Muscle of arm (tissue), 14 donors: ENCODE measurements at places on chromosomes 2 and 18. TPM values are rescaled to one million over a fixed set of nuclear protein-coding genes. Genes with fewer than 3 reads are reported as not detected.
A peak's percentile ranks its signal among the peaks of the same experiment; 100 is the strongest.

The CXCR4 gene
- 31.5 TPM for polyA plus RNA-seq

The GAREM2 gene
- 3.7 TPM for polyA plus RNA-seq

- peak; percentile 86 for DNase-seq
These were observed 102.5 kb downstream of the SP3 start for GRCh38 chr2:173862612-173863217.

GRCh38 chr2:20145497-20146193 is 79.3 kb downstream of the SDC1 start:
- DNase-seq, result no peak

- no peak for DNase-seq
These were observed 345.5 kb downstream of the ERBB4 start for GRCh38 chr2:212193056-212193455.

DNA sequence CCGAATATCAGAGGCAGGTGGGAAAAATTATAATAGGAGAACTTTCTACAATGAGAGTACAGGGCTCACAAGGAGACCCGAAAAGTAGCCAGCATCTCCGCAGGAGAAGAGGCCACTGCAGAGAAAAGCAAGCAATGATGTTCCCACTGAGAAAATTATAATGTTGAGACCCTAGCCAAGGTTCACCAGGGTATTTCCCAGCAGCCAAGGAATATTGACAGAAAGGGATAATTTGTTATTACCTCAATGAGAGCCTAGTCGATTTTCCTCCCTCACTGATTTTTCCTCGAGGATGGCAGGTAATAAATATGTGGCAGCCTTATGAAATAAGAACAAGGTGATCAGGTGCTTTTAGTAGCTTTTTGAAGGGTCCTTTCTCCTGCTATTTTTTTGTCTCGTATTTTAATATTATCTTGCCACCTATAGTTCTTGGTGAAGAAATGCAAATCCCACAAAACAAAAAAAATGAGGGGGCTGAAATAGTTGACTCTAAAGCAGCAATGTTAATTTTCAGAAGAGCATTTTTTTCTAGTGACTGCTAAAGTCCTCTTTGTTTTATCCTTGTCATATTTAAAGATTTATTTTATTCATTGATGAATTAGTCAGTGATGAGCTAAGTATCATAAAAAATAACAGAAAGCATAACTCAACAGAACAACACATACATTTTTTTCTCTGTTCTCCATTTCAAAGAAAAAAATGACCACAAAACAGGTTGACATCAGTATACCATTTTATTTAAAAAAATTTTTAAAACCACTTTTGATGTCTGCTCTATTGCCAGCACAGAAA is 215.4 kb downstream of the KCNE4 start:
- DNase-seq, result no peak

DNA sequence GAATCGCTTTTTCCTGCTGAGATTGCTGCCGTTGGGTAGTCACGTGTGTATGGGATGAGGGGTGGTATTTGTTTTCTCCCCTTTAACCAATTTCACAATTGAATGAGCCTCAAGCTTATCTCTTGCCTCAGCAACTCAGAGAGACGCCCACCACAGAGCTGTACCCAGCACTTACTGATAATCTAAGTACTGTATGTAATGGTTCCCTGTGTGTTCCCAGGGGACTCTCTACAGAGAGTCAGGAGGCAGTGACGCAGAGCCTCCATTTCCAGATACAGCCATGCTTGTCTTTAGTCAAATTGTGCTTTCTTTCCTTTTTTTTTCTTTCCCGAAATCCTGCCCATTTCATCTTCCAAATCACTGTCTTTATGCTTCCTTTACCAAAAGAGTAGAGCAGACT is 1102.1 kb upstream of the KLHL29 start:
- DNase-seq, result no peak

DNA sequence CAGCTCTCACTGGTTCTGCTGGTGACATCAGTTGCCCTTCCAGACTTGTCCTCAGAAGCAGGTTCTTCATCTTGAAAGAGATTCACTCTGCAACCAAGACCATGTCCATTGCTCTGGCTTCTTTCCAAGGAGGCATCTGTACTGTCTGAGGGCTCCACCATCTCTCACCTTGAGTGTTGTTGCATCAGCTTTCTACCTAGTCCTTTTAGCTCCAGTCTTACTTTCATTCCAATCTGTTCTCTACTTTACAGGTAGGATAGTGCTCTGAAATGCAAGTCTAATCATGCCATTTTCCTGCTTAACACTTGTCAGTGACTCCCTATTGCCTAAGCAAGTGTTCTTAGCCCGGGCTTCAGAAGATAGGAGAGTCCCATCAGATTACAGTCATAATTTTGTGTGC is 117.7 kb downstream of the EN1 start:
- no peak for DNase-seq

DNA sequence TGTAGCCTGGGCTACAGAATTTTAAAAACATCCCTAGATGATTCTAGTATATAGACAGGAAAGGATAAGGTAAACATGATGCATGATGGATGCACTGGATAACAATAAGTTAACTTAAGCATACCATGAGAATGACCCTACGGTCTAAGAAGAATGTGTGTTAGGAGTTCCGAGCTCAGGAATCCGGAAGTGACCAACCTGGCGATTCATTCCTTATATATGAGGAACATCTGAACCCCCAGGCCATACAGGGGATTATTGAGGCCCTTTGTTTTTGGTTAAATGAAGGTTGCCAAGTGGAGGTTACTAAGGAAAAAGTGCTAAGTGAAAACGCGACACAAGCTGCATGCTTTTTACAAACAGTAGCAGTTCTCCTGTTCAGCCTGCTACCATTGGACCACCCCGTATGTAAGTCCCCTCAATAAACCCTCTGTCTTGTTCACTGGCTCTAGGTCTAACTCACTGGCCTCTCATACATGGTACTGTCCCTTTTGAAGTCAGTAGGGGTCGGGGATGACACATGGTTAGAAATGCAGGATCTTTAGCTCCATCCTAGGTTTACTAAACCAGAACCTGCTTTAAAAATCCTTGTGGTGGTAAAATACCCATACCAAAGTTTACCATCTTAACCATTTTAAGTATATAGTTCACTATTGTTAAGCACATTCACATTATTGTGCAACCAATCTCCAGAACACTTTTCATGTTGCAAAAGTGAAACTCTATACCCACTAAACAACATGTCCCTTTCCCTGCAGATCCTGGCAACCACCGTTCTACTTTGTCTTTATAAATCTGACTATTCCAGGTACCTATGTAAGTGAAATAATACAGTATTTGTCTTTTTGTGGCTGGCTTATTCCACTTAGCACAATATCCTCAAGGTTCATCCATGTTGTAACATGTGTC is 111.0 kb upstream of the MAP4K3 start:
- DNase-seq, result no peak

DNA sequence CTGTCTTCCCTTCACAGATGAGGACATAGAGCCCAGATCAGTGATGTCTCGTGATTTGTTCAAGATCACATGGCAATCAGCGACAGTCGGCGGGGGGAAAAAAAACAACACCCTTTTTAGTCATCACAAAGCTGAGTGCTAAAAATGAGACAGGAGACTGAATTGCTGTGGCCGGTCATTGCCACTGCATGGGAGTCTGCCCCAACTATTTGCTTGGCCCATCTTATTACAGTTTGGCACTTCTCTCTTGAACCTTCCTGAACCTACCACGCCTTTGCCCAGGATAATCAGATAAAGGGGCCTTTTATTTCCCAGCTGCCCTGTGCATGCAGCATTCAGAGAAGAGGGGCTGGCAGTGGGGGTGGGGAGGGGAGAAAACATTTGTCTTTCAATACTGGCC is 42.7 kb downstream of the SETBP1 start:
- DNase-seq, result no peak
